Urinary bladder (tissue), 4 donors: ENCODE measurements at places on chromosomes 7 and 10. TPM values are rescaled to one million over a fixed set of nuclear protein-coding genes. Genes with fewer than 3 reads are reported as not detected.

Gene GBX1
- total RNA-seq, result not detected

Gene RELN
- total RNA-seq, result 26.3 TPM

Gene TMEM236
- 1.2 TPM for total RNA-seq

GRCh38 chr7:106551936-106552335 lies 109.0 kb downstream of the CCDC71L start:
- DNase-seq, result no peak

DNA sequence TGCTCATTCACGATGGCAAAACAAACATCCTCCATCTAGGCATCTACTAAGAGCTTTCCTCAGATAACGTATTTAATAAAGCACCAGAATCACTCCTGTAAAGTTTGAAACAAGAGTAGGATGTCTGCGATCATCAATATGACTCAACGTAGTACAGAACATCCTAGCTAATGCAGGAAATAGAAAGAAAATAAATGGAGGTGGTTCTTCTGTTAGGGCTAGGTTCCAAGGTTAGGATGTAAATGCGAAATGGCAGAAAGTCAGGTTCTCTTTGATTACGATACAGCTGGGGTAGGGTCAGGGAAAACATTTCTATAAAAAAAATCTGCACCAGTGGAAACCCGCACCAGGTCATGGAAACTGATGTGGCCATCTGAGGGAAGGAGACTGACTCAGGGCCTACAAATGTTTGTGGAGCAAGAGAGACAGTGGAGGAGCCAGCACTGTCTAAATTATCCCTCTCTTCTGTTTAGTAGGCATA lies 29.1 kb downstream of the CCDC6 start:
- no peak for DNase-seq

Gene TAS2R3
- 7.5 TPM for total RNA-seq
